G401 (cell line): ENCODE measurements at places on chromosomes 12 and 14. TPM values are rescaled to one million over a fixed set of nuclear protein-coding genes. Genes with fewer than 3 reads are reported as not detected.
A peak's percentile ranks its signal among the peaks of the same experiment; 100 is the strongest.

The GPR132 gene
- total RNA-seq: 0.43 TPM in 1 of 2 replicates, not detected in the other

DNA sequence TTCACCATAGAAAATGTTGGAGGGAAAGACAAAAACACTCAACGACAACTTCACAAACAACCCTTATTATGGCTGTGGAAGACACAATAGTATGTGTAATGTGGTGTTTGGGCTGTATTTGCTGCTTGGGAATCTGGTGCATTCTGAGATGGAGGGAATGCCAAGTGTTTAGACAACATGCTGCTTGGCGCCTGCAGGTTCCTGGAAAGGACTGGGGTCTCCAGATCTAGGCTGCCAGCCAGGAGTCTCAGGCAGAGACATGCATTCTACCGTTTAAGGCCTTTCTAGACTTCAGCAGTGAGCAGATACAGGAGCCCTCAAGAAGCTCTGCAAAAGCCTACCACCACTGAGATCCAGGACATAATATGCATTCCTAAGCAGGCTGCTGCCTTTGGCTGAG, 418.7 kb downstream of the NRXN3 start:
- peak; percentile 31 for DNase-seq

DNA sequence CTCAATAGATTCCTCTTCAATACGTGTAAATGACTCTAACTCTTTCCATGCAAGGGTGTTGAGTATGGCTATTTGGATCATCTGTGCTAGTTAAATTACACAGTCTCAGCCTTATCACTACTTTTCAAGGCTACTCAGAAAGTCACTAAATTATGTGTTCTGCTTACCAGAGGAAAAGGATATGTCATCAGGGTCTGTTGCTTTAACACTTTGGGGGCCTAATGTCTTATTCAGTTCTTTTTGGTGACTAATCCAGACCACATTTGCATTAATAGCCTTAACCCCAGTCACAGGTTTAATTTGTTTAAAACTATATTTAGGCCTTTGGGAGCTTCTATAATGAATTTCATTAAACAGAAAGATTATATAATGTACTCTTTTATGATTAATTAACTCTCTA, 649.3 kb downstream of the RPS29 start:
- no peak for DNase-seq

GRCh38 chr12:110853836-110854235, 7.0 kb downstream of the CCDC63 start:
- DNase-seq: no peak

The RFX4 gene
- total RNA-seq: not detected in 2 replicates

The SNW1 gene
- 50.4 and 91.2 TPM in 2 replicates for total RNA-seq

DNA sequence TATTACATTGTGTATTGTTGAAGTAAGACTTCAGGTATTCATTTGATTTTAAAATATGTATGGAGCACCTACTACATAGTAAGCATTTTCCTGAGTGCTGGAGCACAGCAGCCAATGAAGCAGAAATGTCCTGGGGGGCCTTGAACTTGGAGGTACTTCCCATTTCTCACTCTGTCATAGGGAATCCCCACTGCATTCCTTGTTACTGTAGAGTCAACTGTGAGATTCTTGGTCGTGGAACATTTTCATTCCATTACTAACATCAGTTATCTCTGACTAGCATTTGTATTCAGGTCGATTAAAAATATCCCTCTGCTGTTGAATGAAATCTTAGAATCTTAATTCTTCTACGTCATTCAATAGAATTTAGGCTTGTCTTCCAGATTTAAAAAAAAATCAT, 66.7 kb downstream of the PDE3A start:
- no peak for DNase-seq

The LARP4 gene
- total RNA-seq: 29.7 and 50.4 TPM in 2 replicates

GRCh38 chr14:101823066-101823465, 61.6 kb downstream of the PPP2R5C start:
- DNase-seq: no peak

DNA sequence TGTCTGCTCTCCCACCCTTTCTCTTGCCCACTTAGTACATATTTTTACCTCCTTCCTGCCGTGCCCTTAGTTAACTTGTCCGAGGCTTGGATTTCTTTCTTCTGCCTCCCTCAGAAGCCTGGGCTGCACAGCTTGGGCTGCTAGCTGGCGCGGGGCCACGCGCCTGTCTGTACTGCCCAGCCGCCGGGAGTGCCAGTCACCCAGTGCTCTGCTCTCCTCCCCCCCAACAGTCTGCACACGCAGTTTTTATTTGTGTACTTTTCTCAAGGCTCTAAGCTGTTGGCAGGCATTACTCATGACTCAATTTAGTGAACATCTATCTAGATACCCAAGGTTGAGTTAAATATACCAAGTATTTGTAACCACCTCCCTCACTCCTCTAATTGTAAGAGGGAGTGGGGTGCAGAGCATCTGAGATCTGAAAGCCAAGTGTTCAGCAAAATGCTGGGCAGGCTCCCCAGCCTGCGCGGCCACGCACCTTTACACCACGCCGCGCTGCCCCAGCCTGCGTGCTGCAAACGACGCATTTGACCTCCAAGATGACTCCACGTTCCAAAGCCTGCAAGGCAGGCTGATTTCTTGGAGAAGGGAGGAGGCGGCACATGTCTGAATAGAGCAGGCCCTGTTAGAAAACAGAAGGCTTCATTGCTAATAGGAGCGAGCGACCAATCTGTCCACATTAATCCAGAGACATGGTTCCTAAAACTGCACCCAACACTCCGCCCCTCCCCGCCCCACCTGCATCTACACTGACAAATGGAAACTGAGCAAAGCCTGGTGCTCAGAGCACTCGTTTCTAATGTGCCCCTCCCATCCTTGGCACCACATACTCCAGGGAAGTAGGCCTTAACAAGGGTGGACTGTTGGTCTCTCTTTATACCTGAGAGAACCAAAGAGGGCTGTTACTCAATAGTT, 18.2 kb upstream of the CACNA2D4 start:
- DNase-seq: peak; percentile 85

DNA sequence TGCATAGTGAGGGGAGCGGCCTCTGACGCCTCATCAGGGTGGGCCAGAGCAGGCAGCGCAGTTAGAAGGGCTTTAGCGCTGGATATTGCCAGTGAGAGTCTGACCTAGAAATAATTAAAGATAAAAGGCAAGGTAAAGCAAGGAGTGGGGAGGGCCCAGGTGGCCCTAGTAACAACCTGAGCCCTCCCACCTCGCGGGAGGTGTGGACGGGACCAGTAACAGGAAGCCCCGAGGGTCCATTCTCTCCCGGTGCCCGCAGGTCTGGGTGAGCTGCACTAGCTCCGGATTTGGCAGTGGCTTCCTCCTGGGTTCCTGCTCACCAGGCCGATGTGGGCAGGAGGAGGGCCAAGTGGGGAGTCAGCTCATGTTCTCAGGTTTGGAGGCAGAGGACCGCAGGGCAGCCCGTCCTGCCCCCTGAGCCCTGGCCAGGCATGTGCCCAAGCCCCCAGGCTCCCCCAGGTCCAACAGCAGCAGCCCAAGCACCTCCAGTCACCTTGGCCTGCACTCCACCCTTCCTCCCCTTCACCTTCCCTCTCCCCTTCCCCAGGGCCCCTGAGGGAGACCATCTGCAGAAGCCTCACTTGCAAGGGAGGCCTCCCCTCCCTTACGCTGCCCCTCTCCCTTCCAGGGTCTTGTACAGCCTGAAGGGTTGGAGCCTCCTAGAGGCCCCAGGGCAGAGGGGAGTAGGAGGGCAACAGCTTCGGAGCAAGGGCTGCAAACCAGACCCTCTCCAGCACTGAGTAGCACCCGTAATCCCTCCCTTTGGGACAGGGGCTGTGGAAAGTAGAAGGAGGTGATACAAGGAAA, 144.3 kb upstream of the FKBP4 start:
- no peak for DNase-seq

GRCh38 chr14:94397289-94398181, 9.1 kb upstream of the SERPINA1 start:
- no peak for DNase-seq

DNA sequence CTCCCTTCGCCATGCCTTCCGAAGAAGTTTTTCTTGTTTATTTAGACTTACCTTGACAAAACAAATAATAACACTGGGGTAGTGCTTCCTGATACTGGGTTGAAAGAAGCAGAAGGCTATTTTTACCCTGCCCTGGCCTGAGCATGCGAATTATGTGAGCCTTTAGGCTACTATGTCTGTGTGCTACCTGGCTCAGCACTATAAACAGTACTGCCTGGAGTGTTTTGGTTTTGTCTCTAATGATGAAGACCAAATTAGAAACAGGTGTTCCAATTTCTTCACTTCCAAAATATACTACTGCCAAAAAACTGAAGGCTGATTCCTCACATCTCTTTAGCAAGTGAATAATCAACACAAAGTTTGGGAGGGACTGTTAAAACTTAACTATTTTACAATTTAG, 7.6 kb upstream of the OVCH1 start:
- DNase-seq: peak; percentile 3

DNA sequence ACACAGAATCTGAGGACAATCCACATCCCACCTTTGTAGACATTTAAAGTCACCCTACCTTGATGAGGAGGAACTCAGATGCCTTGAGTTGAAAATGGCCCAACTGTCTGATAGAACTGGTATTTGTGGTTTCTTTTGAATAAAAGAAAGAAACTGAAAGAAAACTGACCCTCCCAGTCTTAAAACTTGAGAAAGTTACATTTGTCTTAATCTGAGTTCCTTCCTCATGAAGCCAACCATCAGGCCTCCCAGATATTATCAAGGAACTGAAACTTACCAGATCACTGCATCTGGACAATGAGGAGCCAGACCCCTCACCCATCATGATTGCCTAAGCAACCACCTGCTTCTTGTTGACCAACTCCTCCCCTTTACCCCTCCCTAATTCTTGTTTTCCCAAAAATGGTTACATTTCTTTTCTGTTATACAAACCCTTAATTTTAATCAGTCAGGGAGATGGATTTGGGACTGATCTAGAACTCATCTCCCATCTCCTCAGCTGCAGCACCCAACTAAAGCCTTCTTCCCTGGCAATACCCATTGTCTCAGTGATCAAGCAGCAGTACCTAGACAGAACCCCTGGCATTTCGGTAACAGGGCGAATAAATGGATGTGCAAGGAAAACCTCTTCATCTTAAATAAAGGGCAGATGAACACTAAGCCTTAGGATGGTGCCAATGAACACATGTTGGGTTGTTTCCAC, 72.0 kb upstream of the RESF1 start:
- DNase-seq: no peak

GRCh38 chr12:88188180-88188579, 46.1 kb downstream of the TMTC3 start:
- DNase-seq: no peak

- DNase-seq: no peak
Measured at GRCh38 chr14:59704054-59704645, 127.5 kb upstream of the CCDC175 start.

GRCh38 chr14:64232944-64233343, 61.2 kb downstream of the ESR2 start:
- no peak for DNase-seq

- DNase-seq: no peak
Measured at GRCh38 chr12:28574746-28575592, 384.7 kb downstream of the CCDC91 start.

DNA sequence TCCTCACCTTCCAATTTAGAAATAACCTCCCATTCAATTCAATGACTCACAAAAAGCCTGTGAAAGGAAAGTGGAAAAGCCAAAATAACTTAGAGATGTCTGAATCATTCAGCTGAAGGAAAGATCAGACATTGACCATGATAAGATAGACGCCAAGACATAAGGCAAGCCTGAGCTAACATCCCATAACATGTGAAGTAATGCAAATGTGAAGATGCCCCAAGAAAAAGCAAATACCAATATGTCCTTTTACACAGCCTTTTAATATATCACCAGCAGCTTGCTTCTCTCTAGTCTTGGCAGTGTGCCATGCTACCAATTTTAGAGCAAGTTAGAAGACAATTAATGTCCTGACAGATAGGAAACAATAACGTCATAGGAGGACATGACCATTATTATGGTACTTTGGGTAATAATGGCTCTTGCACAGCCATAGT, 2.4 kb upstream of the NUMB start:
- DNase-seq: peak; percentile 87

- DNase-seq: no peak
Measured at GRCh38 chr12:11764837-11765236, 115.4 kb downstream of the ETV6 start.

- DNase-seq: no peak
Measured at GRCh38 chr12:40874868-40875267, 182.6 kb downstream of the CNTN1 start.

GRCh38 chr12:47729233-47729632, 3.9 kb upstream of the ENDOU start:
- no peak for DNase-seq

The GPR162 gene
- total RNA-seq: 37.7 and 59.0 TPM in 2 replicates
